ENCODE measurements at places on chromosomes 4 and X.

DNA sequence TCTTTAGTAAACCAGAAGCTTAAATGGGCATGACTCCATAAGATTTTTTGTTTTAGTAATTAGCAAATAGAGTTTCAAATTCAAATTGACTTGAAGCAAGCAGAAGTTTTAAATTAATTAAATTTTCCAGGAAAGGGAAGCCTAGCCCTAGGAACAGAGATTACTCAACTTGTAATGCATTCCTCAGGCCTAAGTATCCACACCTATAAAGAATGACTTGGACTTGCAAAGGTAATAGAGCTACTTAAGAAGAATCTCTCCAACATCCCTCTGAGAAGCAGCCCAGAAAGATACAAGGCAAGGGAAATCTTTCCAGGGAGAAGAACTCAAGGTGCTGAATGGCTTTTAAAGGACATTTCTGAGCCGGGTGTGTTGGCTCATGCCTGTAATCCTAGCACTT lies 16.9 kb upstream of the TMPRSS11E start:
- no peak overlapping the region for H3K27ac ChIP-seq
- H3K4me1 ChIP-seq: no peaks in the 10 kb centered on the region
- no peaks in the 10 kb centered on the region for H3K27me3 ChIP-seq
- ATAC-seq: no peak
- no peak overlapping the region for H3K4me3 ChIP-seq
- H3K36me3 ChIP-seq: no peaks in the 10 kb centered on the region

- H3K27me3 ChIP-seq: no peaks in the 10 kb centered on the region
- no peak within 1 kb of the TSS for H3K27ac ChIP-seq
- peak within 1 kb of the TSS; percentile 35 for H3K4me3 ChIP-seq
- ATAC-seq: no peak
These were observed at the start of gene NDP for GRCh38 chrX:43973249-43974099. Gene NDP, minus strand, starts transcription at chrX:43973390. Its CDS starts 14,745 bp downstream, at chrX:43958645.

- H3K4me3 ChIP-seq: no peak overlapping the region
- H3K4me1 ChIP-seq: no peaks in the 10 kb centered on the region
- H3K36me3 ChIP-seq: no peaks in the 10 kb centered on the region
- peak; percentile 39 for ATAC-seq
- peak overlapping the region; percentile 9 for H3K27ac ChIP-seq
- no peaks in the 10 kb centered on the region for H3K27me3 ChIP-seq
These were observed 20.1 kb downstream of the SLC7A11 start for GRCh38 chr4:138222046-138222445.

DNA sequence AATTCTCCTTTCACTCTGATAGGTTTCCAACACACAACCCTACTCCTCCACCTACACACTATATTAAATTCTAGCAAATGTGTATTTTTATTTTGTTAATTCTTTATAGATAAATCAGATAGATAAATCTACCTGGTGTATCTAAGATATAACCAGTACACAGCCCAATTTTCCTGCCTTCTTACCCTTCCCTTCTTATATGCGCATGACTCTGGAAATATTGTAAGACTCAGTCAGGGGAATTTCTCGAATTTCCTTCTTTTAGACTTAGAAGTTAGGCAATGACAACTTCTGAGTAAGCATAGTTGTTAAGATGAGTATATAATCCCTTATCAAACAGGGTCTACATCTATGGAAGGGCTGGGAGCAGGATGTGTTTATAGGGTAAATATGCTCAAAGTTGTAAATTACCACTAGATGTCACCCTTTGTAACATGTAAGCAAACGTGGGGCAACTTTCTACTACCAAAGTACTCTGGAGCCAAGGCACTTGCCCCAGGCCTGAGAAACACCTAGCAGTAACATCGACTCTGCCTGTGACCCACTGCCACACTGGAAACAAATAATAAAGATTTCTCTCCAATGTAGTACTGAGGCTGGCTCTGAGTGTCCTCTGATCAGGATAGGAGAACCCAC lies 444.7 kb downstream of the IQCM start:
- H3K27me3 ChIP-seq: no peaks in the 10 kb centered on the region
- no peak for ATAC-seq
- H3K4me1 ChIP-seq: no peaks in the 10 kb centered on the region
- H3K4me3 ChIP-seq: no peak overlapping the region
- H3K27ac ChIP-seq: no peak overlapping the region

DNA sequence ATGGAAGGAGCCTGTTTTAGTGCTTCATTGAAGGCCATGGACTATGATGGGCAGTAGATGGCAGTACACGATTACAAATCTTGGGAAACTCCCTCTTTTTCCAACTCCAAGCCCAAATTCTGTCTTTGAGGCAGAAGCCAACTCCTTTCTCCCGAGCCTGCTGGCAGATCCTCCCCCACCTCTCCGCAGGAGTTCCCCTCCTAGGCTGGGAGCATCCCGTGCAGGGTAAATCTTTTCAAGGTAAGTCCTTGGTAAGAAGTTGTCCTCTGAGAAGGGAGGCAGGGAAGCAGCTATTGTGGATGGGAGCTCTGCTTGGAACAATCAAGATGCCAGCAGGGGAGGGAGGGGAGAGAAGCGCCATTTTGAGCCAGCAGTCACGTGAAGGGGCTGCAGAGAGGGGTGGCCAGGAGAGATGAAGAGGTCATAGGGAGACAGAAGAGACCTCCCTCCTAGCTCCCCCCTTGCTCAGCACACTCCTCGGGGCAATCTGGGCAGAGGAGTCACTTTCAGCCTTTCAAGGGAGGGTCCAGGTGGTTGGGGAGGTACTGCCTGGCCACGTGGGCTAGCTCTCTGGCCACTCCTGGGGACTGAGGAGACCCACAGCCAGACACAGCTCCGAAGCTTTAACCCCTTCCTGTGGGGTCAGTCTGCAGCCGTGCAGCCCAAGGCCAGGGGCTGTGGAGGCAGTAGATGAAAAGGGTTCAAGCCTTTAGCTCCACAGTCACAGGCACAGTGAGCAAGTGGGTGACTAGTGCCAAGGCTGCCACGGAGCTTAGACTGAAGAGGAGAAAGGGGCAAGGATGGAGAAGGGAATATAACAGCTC lies 9.6 kb downstream of the CC2D2A start:
- H3K36me3 ChIP-seq: no peaks in the 10 kb centered on the region
- ATAC-seq: peak; percentile 81
- peak overlapping the region; percentile 52 for H3K4me3 ChIP-seq
- H3K27me3 ChIP-seq: no peaks in the 10 kb centered on the region
- peaks cover 9% of the 10 kb centered on the region for H3K4me1 ChIP-seq

- H3K4me1 ChIP-seq: no peaks in the 10 kb centered on the region
- H3K36me3 ChIP-seq: no peaks in the 10 kb centered on the region
- H3K4me3 ChIP-seq: no peak overlapping the region
- H3K27ac ChIP-seq: no peak overlapping the region
These were observed 29.4 kb upstream of the ADRA2C start for GRCh38 chr4:3736806-3737205.

DNA sequence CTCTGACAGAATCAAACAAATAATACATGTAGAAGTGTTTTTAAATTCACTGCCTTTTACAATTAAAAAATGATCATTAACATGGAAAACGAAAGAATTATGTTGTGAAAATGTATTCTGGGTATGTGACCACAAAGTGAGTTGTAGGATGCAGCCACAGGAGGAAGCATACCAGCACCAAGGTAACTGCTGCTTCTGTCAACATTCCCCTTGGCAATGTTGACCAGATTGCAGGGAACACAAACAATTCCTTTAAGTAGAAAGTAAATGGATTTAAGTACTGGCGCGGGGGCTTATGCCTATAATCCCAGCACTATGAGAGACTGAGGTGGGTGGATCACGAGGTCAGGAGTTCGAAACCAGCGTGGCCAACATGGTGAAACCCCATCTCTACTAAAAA lies 1877.9 kb upstream of the PCDH7 start:
- ATAC-seq: no peak
- no peak overlapping the region for H3K4me3 ChIP-seq
- no peak overlapping the region for H3K27ac ChIP-seq

- ATAC-seq: no peak
- H3K27me3 ChIP-seq: no peaks in the 10 kb centered on the region
These were observed 3.6 kb upstream of the BBS12 start for GRCh38 chr4:122728856-122729255.

DNA sequence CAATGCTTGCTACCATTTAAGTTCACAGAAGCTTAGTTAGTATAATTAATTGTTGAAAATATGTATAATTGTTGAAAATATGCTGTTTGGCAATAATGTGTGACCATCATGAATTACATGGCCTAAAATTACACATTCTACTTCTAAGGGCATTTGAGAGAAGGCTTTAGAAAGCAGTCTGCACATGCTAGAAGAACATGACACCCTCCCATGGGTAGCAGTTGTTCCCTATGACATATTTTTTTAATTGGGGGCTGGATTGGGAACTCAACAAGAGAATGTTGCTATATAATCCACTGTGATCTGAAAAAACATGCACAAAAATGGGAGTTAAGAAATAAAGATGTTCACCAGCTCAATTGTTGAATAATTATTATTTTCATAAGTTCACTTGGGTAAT lies 331.4 kb downstream of the ARHGAP24 start:
- ATAC-seq: no peak
- no peaks in the 10 kb centered on the region for H3K4me1 ChIP-seq
- H3K27ac ChIP-seq: no peak overlapping the region
- H3K4me3 ChIP-seq: no peak overlapping the region
- H3K36me3 ChIP-seq: no peaks in the 10 kb centered on the region

GRCh38 chr4:162645381-162645780 lies 481.6 kb upstream of the FSTL5 start:
- no peaks in the 10 kb centered on the region for H3K27me3 ChIP-seq
- no peak overlapping the region for H3K4me3 ChIP-seq
- no peaks in the 10 kb centered on the region for H3K4me1 ChIP-seq
- no peak overlapping the region for H3K27ac ChIP-seq
- ATAC-seq: no peak
- H3K36me3 ChIP-seq: no peaks in the 10 kb centered on the region

GRCh38 chr4:80425124-80426100 lies 89.9 kb downstream of the CFAP299 start:
- ATAC-seq: no peak
- no peak overlapping the region for H3K27ac ChIP-seq
- no peak overlapping the region for H3K4me3 ChIP-seq
- H3K27me3 ChIP-seq: no peaks in the 10 kb centered on the region
- no peaks in the 10 kb centered on the region for H3K36me3 ChIP-seq
- H3K4me1 ChIP-seq: no peaks in the 10 kb centered on the region

DNA sequence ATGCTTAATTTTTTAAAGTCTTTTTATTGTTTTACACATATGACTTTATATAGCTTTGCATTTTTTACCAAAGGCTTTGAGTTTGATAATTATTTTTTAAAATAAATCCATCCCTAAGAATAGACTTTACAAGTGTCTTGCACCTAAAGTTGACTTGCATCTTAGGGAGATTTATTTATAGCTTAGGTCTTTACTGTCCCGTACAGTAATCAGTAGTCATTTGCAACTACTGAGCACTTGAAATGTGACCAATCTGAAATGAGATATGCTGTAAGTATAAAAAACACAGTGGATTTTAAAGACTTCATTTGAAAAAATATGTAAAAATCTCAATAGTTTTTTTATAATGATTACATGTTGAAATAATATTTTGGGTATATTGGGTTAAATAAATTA lies 19.2 kb downstream of the TBC1D1 start:
- H3K36me3 ChIP-seq: no peaks in the 10 kb centered on the region
- no peak overlapping the region for H3K27ac ChIP-seq
- ATAC-seq: no peak
- no peak overlapping the region for H3K4me3 ChIP-seq

GRCh38 chrX:93229036-93229435 lies 444.3 kb downstream of the NAP1L3 start:
- ATAC-seq: no peak
- no peak overlapping the region for H3K27ac ChIP-seq
- H3K4me1 ChIP-seq: no peaks in the 10 kb centered on the region
- no peak overlapping the region for H3K4me3 ChIP-seq

DNA sequence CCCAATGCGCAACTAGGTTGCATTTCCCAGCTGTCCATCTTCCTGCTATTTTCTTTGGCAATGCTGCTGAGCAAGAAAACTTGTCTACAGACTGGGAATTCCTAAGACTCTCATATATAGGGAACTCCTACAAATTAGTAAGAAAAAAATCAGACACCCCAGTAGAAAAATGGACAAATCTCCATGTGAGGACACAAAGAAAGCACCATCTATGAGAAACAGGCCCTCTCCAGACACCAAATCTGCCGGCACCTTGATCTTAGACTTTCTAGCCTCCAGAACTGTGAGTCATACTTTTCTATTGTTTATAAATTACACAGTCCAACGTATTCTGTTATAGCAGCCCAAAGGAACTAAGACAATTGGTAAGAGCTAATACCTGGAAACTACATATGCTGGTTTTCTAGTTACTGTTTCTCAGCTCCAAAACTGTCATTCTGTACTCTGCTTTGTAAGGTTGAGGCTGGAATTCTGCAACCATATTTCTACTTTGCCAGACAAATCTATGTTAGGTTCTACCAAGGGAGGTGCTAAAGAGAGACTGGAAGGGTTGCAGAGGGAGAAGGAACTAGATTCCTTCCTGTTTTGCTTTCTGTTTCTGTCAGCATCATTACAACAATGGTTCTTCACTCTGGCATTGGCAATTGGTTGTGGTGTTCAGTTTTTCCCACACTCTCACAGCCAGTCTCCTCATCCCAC lies 35.7 kb upstream of the FAM241A start:
- H3K4me3 ChIP-seq: no peak overlapping the region
- H3K27ac ChIP-seq: peak overlapping the region; percentile 32
- no peaks in the 10 kb centered on the region for H3K27me3 ChIP-seq
- H3K4me1 ChIP-seq: no peaks in the 10 kb centered on the region
- H3K36me3 ChIP-seq: no peaks in the 10 kb centered on the region

DNA sequence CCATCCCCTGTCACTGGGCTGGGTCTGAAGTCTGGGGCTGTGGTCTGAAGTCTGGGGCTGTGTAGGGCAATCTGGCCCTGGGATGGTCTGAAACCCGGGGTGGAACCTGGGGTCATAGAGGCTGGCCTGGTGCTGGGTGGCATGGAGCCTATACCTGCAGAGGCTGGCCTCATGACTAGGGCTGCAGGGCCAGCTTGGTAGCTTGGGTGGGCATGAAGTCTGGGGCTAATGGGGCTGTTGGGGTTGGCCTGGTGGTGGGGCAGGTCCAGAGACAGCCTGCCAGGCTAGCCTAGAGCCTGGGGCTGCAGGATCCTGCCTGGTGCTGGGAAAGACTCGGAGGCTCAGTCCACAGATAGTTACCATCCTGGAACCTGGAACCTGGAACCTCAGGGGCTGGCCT lies 37.0 kb downstream of the GALNT7 start:
- no peak overlapping the region for H3K4me3 ChIP-seq
- peaks cover 7% of the 10 kb centered on the region for H3K36me3 ChIP-seq
- ATAC-seq: no peak
- H3K27ac ChIP-seq: no peak overlapping the region
- peaks cover 7% of the 10 kb centered on the region for H3K4me1 ChIP-seq

DNA sequence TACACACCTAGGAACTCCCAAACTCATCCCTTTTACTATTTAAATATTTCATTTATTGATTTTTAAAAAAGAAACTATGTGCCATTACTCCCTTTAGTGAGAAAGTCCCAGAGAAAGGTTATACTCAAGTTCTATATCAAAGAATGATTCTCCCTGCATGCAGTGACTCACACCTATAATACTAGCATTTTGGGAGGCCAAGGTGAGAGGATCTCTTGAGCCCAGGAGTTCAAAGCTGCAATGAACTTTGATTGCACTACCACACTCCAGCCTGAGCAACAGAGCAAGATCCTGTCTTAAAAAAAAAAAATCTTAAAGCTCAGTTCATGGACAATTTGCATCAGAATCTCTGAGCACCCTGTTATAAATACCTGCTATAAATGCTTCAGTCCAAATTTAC lies 9.2 kb upstream of the RBPJ start:
- no peak overlapping the region for H3K27ac ChIP-seq
- H3K4me3 ChIP-seq: no peak overlapping the region
- ATAC-seq: no peak
- no peaks in the 10 kb centered on the region for H3K27me3 ChIP-seq
- H3K4me1 ChIP-seq: peaks cover 9% of the 10 kb centered on the region

- H3K4me1 ChIP-seq: no peaks in the 10 kb centered on the region
- no peak within 1 kb of the TSS for H3K4me3 ChIP-seq
- no peaks in the 10 kb centered on the region for H3K36me3 ChIP-seq
These were observed at the start of gene SMIM31 for GRCh38 chr4:164753873-164754488. Gene SMIM31, plus strand, starts transcription at chr4:164754131. Its CDS starts 16,313 bp downstream, at chr4:164770444.
